ENCODE measurements at places on chromosomes 5 and 9. TPM values are rescaled to one million over a fixed set of nuclear protein-coding genes. Genes with fewer than 3 reads are reported as not detected.
A peak's percentile ranks its signal among the peaks of the same experiment; 100 is the strongest.

DNA sequence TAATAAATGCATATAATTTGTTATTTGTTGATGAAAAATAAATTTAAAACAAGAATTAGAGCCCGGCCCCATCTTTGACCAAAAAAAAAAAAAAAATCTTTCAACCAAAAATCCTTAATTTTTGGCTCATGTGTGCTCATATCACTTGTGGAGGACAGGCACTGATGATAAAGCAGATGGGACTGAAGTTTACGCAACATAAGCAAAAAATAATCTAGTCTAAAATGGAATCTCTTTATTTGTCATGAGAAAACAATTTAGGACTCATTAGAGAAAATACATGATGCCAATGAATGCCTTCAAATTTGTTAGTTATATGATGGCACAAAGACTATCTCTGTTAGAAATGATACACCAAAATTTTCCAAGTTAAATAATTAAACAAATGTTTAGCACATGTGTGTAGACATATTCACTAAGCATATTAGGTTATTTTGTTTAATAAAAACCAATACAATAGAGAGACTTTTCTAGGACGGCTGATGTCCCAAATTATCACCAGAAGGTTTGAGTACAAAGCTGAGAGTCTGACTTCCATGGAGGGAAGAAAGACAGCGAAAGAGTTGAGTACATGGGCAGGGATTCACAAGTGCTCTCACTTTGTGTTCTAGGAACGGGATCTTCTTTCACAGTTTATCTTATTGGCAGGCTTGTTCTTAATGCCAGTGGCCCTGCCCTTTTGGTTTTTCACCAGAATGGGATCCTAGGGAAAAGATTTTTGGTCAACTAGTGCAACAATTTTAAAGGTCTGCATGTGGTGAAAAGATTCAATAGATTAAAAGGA is 621.4 kb downstream of the RAB3C start:
- DNase-seq: no peak

DNA sequence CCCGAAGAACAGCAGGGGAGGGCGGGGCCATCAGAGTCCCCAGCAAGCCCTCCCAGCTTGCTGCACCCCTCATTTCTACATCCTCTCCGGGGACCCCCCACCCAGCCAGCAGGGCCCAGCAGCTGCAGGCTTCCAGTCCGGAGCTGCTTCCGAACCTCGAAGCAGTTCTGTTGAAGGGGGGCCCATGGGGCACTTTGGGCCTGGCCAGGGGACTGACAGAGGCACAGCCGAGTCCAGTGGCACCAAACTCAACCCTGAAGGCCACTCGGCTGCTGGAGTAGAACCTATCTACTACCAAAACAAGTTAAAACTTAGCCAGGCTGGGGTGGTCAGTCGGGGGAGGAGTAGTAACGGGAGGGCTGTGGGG is 8.1 kb upstream of the CCDC187 start:
- DNase-seq: no peak

DNA sequence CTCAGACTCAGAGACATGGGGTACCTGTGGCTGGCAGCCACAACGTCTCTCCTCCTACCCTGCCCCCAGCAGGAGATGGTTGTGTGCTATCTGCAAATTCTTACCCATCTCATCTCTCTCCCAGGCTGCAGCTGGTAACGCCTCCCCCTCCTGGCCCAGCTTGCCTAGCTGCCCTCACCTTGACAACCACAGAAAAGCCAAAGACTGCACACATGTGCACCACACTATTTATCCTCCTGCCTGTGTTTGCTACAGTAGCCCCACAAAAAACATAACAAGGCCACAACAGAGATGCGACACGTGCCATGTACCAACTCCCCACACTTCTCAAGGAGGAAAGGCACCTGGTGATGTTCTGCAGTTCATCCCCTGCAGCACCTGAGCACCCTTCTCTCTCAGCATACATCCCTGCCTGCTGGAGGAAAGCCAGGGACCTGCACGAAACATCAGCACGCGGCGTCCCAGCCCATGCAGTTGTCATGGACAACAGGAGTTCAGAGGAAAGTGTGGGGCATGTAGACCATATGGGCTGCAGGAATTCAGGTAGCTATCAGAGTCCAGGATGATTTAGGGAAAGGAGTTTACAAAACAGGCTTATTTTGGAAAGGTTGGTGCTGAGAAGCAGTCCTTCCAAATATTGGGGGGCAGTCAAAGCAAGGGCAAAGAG is 168.7 kb downstream of the C5orf15 start:
- DNase-seq: no peak

GRCh38 chr5:140346348-140347221 is at the start of gene HBEGF:
HBEGF (minus strand) TSS chr5:140346603; CDS start chr5:140346328, 275 bp downstream.
- peak; percentile 76 for DNase-seq

- DNase-seq: peak; percentile 37
Observed at GRCh38 chr5:61933787-61934626, 372.0 kb upstream of the KIF2A start.

DNA sequence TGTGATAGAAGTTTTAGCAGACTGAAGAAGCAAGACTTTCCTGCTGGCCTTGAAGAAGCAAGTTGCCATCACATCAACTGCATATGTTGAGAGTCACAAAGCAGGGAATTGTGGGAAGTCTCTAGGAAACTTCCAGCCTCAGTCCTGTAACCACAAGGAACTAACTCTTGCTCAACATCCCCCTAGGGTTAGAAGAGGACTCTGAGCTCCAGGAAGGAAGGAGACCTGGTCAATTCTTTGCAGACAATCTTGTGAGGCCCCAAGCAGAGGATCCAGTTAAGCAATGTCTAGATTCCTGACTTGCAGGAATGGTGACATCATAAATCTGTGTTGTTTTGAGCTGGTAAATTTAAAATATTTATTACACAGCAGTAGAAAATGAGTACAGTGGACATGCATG is 18.6 kb upstream of the ZNF366 start:
- no peak for DNase-seq

DNA sequence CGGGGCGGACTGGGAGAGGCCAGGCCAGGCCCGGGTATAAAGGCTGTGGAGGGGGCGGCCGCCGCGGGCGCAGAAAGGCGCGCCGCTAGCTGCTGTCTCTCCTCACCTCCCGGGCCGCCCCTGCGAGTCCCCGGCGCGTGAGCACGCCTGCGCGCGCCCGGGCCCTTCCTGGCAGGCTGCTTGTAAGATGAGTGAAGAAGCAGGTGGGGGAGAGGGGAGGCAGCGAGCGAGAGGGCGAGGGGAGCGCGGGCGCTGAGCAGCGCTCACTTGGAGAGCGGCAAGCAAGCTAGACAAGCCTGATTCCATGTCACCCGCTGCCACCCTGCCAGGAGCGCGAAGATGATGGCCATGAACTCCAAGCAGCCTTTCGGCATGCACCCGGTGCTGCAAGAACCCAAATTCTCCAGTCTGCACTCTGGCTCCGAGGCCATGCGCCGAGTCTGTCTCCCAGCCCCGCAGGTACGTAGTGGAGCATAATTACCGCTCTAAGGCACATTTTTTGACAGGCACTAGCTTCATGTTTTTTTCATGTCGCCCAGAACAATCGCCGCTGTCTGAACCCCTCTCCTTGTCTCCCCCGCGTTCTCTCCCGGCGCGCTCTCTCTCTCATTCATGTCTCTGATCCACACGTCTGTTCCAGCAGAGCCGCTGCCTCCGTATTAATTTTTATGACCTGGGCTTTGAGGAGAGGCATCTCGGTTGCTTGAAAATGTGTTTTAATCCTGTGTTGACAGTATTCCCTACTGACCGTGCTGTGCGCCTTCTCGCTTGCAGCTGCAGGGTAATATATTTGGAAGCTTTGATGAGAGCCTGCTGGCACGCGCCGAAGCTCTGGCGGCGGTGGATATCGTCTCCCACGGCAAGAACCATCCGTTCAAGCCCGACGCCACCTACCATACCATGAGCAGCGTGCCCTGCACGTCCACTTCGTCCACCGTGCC is at the start of gene POU4F3:
Gene POU4F3, plus strand, starts transcription at position 66 of the 941 bp plus-strand sequence. Its CDS starts 274 bp downstream, at position 340.
- no peak for DNase-seq

GRCh38 chr9:129879103-129879699 is 43.9 kb downstream of the USP20 start:
- no peak for DNase-seq

- no peak for DNase-seq
Observed at GRCh38 chr5:119291056-119291455, 64.8 kb upstream of the TNFAIP8 start.

Gene BNC2
- 8.9 TPM for polyA plus RNA-seq

- no peak for DNase-seq
Observed at GRCh38 chr5:23864786-23865185, 357.4 kb downstream of the PRDM9 start.

DNA sequence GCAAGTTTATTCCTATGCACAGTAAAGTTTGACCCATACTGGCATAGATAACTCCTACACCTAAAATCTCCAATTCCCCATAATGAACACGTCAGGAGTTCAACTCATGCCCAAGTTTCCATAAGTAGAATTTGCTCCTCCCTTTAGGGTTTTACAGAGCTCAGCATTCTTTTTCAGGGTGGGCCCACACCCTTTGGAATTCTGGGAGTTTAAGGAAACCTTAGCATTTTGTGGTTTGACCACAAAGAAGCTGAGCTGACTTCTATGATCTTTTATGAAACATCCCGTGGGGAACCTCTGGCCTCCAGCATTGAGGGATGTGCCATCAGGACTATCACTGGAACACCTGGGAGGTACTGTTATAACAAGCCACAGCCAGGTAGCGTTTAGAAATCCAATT is 220.6 kb upstream of the MAP3K1 start:
- DNase-seq: no peak

GRCh38 chr5:132704875-132705274 is 31.1 kb downstream of the IL4 start:
- no peak for DNase-seq

- no peak for DNase-seq
Observed at GRCh38 chr9:136544548-136544963, 1.3 kb downstream of the NOTCH1 start.

- no peak for DNase-seq
Observed at GRCh38 chr5:164359260-164360255, 854.1 kb downstream of the MAT2B start.

- no peak for DNase-seq
Observed at GRCh38 chr5:103207011-103207410, 51.6 kb upstream of the MACIR start.

- no peak for DNase-seq
Observed at GRCh38 chr5:31106691-31107090, 86.8 kb upstream of the CDH6 start.

DNA sequence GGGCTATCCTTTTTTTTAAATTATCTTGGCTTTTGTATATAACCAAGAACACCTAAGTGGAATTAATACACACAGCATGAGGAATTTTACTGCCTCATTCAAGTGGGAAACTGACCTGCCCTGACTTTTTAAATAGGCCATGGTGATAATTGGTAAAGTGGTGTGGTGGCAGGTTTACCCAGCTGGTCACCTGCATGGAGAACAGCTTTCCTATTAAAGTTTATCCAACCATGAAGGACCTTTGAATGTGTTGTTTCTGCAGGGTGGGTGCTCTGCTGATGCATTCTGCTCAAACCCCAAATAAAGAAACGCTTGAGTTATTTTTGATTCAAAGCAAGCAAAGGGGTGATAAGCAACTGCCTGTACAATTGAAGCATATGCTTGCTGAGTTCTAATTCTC is 261.0 kb upstream of the GRIN3A start:
- no peak for DNase-seq

- DNase-seq: no peak
Observed at GRCh38 chr5:61167382-61167781, 5.1 kb upstream of the SMIM15 start.

Gene PCDHB3
- 3.9 TPM for polyA plus RNA-seq

- DNase-seq: no peak
Observed at GRCh38 chr9:128523199-128523925, 18.8 kb downstream of the GLE1 start.

GRCh38 chr9:125932012-125932411 is 184.8 kb downstream of the PBX3 start:
- DNase-seq: no peak

DNA sequence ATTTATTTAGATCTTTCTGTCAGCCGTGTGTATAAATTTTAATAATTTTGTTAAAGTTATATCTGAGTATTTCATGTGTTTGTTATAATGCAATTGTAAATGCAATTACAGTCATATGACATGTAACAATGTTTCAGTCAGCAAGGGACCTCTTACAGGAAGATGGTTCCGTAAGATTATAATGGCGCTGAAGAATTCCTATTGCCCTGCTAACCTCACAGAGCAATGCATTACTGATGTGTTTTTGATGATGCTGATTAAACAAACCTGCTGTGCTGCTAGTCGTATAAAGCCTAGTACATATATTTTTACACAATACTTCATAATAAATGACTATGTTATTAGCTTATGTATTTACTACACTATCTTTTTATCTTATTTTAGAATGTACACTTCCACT is 1166.4 kb downstream of the CDH12 start:
- DNase-seq: no peak

GRCh38 chr5:87844866-87845265 is 423.8 kb downstream of the TMEM161B start:
- DNase-seq: no peak

Gene PPP3R2
- not detected for polyA plus RNA-seq

- no peak for DNase-seq
Observed at GRCh38 chr9:110935829-110936228, 102.4 kb downstream of the LPAR1 start.

Gene PCDHB9
- 4.1 TPM for polyA plus RNA-seq

- no peak for DNase-seq
Observed at GRCh38 chr5:82679660-82680059, 397.5 kb downstream of the TMEM167A start.

DNA sequence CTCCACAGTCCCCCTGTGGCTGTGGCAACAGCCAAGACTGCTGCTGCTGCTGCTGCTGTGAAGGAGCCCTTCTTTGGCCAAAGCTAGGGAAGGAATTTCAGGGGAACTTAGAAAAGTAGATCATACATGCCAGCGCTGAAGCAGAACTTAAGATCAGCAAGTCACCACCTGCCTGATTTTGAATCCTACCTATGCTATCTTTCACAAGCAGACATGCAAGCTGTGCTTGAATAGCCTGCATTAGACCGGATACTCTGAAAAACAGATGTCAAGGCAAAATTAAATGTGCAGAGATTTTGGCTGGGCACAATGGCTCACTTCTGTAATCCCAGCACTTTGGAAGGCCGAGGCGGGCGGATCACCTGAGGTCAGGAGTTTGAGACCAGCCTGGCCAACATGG is 99.3 kb upstream of the ZNF366 start:
- DNase-seq: no peak

Gene FOXD4L4
- not detected for polyA plus RNA-seq

DNA sequence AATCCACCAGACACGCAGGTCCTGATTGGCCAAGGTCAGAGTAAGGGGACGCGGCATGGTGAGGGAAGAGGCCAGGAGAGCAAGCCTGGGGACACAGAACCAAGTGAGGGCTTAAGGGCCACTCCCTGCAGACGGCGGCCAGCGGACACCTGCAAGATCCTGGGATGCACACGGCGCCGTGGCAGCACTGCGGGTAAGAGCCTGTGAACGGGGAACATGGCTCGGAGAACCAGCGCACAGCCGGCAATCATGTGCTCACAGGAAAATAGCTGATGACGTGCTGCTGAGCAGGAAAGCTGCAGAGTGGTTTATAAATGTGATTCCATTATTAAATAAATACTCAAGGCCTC is 27.0 kb upstream of the NSMF start:
- DNase-seq: no peak

Gene C5orf34
- 5.4 TPM for polyA plus RNA-seq

GRCh38 chr5:135085936-135086725 is 52.1 kb upstream of the PITX1 start:
- DNase-seq: no peak

Gene TUSC1
- 15.7 TPM for polyA plus RNA-seq

Gene PCDHGB5
- polyA plus RNA-seq: 11.5 TPM

GRCh38 chr9:98345011-98345410 is 89.6 kb upstream of the TBC1D2 start:
- DNase-seq: no peak

GRCh38 chr5:149517461-149518122 is 33.6 kb downstream of the CSNK1A1 start:
- DNase-seq: no peak

GRCh38 chr5:53355931-53356330 is 124.5 kb upstream of the FST start:
- no peak for DNase-seq
